ENCODE measurements at places on chromosomes 3 and 15.

GRCh38 chr15:93289941-93290617 lies 201.1 kb upstream of the RGMA start:
- DNase-seq: no peak

GRCh38 chr3:24986612-24987011 lies 441.5 kb upstream of the RARB start:
- DNase-seq: no peak

GRCh38 chr3:104149154-104149553 lies 1217.6 kb upstream of the ALCAM start:
- DNase-seq: no peak

GRCh38 chr3:58789385-58789784 lies 122.8 kb upstream of the FAM3D start:
- DNase-seq: no peak

DNA sequence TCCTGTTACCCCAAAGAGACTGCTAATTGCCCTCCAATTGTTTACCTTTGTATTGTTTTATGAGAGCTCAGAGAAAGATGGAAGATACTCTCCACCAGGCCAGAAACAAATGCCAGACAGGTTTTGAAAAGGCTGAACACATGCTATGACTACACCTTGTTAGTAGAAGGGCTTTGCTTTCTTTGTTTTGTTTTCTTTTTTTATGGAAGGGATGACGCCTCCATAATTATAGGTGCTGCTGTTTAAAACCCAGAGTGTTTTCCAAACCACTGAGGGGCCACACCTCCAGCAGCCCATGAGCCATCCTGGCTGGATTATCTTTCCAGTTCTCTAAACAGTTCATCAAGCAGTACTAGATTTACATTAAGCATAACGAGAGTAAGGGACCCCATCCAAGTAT lies 5.6 kb upstream of the FOXP1 start:
- DNase-seq: no peak

GRCh38 chr15:94412979-94413746 lies 181.8 kb downstream of the MCTP2 start:
- DNase-seq: no peak

DNA sequence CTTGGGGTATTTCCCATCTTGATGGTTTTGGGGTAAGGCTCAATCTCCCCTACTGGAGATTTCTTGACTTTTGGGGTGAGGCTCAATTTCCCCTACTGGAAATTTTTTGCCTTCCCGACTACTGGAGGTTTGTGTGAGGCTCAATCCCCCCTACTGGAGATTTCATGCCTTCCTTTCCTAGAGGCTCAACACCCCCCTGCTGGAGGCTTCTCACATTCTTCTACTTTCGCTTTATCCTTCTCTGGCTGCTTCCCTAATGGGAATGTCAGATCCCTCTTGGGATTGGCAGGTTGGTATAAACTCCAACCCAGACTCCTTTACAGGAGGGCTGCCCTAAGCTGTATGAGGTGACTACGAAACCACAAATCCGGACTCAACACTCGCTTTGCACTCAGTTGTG lies 49.2 kb downstream of the KATNBL1 start:
- no peak for DNase-seq

DNA sequence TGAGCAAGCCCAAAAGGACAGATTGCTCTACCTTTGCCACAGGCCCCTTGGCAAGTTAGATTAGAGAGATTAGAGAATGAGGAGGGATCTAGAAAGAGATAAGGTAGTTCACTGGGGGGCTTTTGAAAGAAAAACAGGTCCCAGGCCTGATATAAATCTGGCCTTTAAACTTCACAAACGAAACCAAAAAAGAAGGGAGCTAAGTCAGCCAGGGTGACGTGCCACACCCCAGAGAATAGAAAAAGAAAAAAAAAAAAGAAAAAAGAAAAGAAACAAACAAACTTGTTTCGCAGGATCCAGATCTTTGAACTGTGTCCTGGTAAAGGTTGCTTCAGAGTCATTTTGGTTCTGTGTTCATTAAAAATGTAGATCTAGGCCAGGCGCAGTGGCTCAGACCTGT lies 3.6 kb downstream of the KAT2B start:
- DNase-seq: no peak

GRCh38 chr15:29622637-29623036 lies 199.6 kb downstream of the TJP1 start:
- DNase-seq: no peak

- no peak for DNase-seq
Measured at GRCh38 chr3:52159503-52159902, 5.3 kb upstream of the POC1A start.

- no peak for DNase-seq
Measured at GRCh38 chr3:40456279-40456939, 730 bp upstream of the RPL14 start.

DNA sequence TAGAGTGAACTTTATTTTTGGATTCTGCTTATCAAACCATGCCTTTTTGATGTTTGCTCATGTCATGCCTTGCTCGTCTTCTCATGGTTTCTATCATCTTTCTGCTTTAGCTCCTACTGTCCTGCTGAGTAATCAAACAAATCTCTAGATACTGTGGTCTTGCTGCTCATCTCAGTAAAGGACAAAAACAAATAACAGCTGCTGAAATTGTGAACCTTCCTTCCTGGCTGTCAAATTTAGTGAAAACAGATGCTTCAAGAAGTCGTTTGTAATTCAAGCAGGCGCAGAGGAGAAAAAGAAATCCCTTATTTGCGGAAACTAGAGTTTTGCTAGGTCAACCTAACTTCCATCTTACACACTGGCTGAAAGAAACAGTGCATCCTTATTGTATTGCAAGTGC lies 616.1 kb upstream of the ALCAM start:
- DNase-seq: no peak

GRCh38 chr3:20739814-20740213 lies 553.8 kb upstream of the SGO1 start:
- no peak for DNase-seq

- DNase-seq: peak; percentile 6
Measured at GRCh38 chr3:131072099-131072559, 45.5 kb downstream of the NEK11 start.

- no peak for DNase-seq
Measured at GRCh38 chr3:195574497-195575304, 9.0 kb downstream of the APOD start.

- DNase-seq: no peak
Measured at GRCh38 chr3:66638717-66639116, 137.9 kb upstream of the LRIG1 start.

- DNase-seq: no peak
Measured at GRCh38 chr3:13874891-13875290, 5.0 kb downstream of the WNT7A start.

- DNase-seq: no peak
Measured at GRCh38 chr3:49779358-49780079, 6.8 kb downstream of the IP6K1 start.

- DNase-seq: no peak
Measured at GRCh38 chr15:69763831-69764230, 311.2 kb downstream of the RPLP1 start.

DNA sequence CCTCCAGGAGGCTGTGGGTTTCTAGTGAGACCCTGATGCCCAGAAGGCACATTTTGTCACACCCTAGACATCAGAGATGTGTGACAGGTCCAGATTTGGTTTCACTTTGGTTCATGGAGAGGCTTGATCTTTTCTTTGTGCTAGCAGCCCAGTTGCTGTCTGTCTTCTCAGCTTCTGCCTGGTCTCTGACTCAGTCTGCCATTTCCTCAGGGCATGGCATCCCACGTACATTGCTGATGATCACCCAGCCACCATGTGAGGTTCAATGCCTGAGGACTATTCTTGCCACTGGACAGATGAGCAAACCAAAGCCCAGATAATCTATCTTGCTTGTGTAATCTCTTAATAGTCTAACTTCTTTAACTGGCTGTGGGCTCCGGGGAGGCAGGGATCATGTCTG lies 144.9 kb upstream of the MRPS22 start:
- no peak for DNase-seq

- no peak for DNase-seq
Measured at GRCh38 chr3:48927928-48928327, 9.3 kb downstream of the ARIH2 start.
